ENCODE measurements at places on chromosomes 7 and 10. TPM values are rescaled to one million over a fixed set of nuclear protein-coding genes. Genes with fewer than 3 reads are reported as not detected.

DNA sequence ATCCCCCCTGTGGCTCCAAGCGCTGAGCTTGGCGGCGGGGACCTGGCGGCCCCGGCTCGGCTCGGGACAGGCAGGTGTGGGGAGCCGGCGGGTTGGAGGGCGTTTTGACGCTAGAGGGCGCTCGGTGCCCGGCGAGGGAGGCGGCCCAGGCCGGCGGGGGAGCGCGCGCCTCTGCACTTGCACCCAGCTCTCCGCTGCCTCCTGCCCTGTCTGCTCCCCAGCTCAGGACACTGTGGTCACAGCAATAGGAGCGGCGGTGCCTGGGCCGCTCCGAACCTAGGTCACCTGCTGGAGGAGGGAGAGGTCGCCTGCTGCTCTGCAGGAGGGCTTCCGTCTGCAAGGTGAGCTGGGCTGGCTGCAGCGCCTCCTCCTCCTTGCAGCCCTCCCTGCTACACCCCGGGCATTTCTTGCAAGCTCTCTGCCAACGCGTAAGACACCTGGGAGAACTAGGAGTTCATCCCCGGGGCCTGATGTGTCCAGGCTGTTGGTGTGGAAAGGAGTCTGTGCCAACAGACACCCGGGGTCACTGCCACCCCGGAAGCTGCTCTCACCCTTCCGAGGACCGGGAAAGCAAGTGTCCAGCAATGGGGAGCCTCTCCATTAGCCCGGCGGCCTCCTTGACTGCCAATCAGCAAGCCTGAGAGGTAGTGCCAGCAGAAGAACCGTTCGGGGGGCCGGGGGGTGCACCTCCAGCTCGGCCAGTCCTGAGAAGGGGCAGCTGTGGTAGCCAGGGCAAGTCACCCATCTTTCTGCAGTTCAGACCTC is 620.4 kb downstream of the GALNT17 start:
- no peaks in the 10 kb centered on the region for H3K4me1 ChIP-seq
- H3K27ac ChIP-seq, result no peak overlapping the region
- H3K36me3 ChIP-seq, result no peaks in the 10 kb centered on the region
- no peak for DNase-seq

DNA sequence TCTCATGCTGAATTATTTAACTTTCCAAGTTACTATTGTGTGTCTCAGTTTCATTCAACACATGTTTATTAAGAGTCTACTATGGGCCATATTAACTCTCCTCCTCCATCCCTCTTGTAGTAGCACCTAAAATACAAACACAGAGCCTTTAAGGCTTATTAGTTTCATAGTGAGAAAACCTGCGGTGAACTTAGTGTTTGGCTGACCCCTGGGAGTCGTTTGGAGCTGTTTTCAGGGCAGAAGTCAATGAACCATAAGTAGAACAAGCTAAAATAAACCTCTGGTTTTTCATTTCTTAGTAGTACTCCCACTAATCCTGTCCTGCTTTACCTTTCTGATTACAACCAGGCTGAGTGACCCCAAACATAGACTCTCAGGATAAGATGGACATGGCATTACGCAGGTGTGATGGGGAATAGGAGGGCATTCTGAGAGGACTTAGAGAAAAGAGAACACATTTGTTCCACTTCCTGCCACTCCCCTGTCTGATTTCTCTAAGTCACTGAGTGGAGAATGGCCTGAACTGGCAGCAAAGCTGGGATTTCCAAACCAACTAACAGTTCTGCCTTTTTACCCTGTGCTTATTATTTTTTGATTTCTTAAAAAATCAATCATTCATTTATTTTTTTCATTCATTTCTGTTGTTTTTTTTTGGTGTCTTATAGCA is 74.5 kb downstream of the LRMDA start:
- H3K4me1 ChIP-seq, result no peaks in the 10 kb centered on the region
- no peaks in the 10 kb centered on the region for H3K27me3 ChIP-seq
- no peak overlapping the region for H3K4me3 ChIP-seq
- no peak overlapping the region for H3K27ac ChIP-seq

DNA sequence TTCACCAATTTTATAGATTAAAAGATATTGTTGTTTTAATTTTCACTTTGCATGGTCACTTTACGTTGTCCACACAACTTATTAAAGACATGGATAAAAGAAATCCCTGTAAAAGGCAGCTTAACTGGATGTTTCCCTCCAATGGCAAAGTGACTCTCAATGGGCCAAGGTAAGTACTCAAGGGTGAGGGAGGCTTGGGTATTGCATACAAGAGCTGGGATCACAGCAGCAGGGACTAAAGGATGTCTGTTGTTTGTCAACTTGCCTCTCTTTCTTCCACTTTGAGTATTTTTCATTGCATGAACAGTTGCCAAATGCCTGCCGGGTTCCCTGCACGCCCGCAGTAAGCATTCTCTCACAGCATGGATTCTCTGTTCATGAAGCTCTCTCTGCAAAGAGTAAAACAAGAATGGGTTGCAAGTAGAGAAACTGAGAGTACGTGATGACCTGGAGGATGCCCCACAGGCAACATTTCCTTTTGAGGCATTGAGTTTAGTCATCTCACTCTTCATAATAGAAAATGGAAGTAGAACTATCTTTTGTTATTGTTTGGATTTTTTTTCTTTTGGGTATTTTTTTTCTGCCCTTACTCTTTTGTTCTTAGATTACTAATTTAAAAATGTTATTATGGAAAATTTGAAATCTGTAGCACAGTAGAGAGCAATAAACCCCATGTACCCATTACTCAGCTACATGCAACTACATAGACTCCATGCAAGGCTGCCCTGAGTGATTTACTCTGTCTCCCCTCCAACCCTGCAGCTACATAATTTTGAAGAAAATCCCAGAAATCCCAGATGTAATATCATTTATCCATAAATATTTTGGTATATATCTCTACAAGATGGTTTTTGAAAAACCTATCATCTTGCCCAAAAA is 26.3 kb downstream of the GPR141 start:
- no peaks in the 10 kb centered on the region for H3K27me3 ChIP-seq
- DNase-seq, result no peak
- H3K4me1 ChIP-seq, result no peaks in the 10 kb centered on the region
- no peak overlapping the region for H3K4me3 ChIP-seq

GRCh38 chr10:90418869-90419652 is 438.8 kb downstream of the HTR7 start:
- H3K27me3 ChIP-seq, result no peaks in the 10 kb centered on the region
- no peak overlapping the region for H3K27ac ChIP-seq
- no peak for DNase-seq

GRCh38 chr7:111018447-111018846 is 72.5 kb upstream of the LRRN3 start:
- no peak overlapping the region for H3K4me3 ChIP-seq
- no peak overlapping the region for H3K27ac ChIP-seq
- H3K27me3 ChIP-seq, result no peaks in the 10 kb centered on the region
- DNase-seq, result no peak

GRCh38 chr10:22323538-22324305 is 2.8 kb downstream of the BMI1 start:
- peak overlapping the region; percentile 20 for H3K4me3 ChIP-seq
- no peaks in the 10 kb centered on the region for H3K36me3 ChIP-seq
- H3K4me1 ChIP-seq, result peaks cover 37% of the 10 kb centered on the region
- DNase-seq, result no peak

- H3K27ac ChIP-seq, result no peak overlapping the region
- DNase-seq, result no peak
- no peaks in the 10 kb centered on the region for H3K36me3 ChIP-seq
- no peaks in the 10 kb centered on the region for H3K27me3 ChIP-seq
- no peak overlapping the region for H3K4me3 ChIP-seq
These were observed 34.4 kb upstream of the FAM20C start for GRCh38 chr7:157771-158625.

DNA sequence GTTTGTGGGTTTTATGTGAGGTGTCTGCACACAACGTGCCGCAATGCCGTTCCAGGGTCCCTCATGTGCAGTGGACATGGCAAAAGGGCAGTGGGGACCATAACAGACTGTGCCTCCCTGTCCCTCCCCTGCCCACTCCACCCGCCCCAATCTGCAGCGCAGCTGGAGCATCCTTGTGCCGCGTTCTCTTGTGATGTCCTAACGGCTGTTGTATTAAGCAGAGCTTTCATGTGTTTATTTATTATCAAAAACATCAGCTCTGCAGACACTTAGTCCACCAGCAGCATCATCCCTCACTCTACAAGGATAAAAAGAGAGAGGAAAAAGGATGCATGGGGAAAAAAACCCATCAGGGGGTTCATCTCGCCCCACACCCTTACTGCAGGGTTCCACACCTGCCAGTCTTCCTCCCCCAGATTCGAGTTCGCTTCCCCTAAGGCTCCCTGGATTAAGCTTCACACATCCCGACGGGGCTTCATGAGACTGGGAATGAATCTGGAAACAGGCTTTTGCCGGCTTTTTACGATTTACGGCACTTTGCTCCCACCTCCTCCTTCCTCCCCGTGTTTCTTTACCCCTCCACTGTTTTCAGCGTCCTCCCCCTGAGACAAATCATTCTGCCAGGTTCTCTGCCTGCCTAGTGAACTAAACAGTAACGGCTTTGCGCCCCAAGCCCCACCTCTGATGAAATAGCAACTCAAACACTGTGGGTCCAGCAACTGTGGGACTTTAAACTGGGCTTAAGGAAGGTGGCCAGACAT is 301.4 kb downstream of the CAMK1D start:
- H3K4me1 ChIP-seq, result no peaks in the 10 kb centered on the region
- no peak overlapping the region for H3K4me3 ChIP-seq
- no peak overlapping the region for H3K27ac ChIP-seq
- no peak for DNase-seq
- H3K36me3 ChIP-seq, result no peaks in the 10 kb centered on the region

Gene ZNF736
- 22.8 TPM for total RNA-seq

Gene PTPN20
- total RNA-seq, result 1.3 TPM

Gene NPS
- total RNA-seq, result not detected

Gene ZNF655
- total RNA-seq, result 58.2 TPM

Gene SRRM3
- not detected for total RNA-seq

Gene RBP4
- total RNA-seq, result not detected
